Right atrium auricular region (tissue), 2 donors: ENCODE measurements at places on chromosomes 2 and 18.

DNA sequence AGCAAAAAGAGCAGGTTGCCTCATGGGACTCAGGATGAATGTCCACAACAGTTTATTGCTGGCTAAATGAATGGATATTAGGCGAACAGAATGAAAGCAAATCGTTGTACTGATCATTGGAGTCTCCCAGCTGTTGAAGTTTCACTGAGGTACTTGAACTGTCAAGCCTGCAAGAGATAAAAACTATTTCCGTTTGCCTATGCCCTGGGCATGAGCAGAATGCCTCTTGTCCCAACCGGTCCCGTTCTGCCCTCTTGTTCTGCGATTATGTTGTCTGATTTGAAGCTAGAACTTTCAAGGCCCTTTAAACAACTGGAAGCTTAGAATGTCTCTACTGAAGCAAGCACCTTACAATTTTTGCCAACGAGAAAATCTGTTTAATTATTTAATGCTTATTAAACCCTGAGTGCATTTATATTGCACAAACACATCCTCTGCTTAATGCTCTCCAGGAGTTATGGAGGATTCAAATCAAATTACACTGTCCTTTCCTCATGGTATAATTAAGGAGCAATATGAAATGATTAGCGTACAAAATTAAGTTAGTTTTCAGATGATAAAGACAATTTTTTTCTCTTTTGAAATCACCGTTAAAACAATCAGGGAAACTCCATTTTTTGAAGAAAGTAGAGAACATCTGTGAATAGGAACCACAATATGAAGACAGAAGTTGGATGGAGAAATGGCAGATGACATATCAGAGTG lies 17.7 kb downstream of the QPCT start:
- no peak for DNase-seq

DNA sequence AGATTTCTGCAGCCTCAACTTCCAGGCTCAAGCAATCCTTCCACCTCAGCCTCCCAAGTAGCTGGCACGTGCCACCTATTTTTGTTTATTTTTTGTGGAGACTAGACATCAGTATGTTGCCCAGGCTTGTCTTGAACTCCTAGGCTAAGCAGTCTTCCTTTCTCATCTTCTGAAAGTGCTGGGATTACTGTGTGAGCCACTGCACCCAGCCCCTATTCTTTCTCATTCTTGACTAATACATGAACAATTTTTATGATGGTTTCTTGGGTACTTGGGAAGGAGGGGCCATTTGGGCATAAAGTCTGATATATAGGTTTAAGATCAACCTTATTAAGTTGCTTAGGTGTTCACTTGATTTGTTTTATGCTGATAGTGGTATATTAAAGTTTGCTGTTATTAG lies 26.2 kb downstream of the EPC2 start:
- DNase-seq = no peak

DNA sequence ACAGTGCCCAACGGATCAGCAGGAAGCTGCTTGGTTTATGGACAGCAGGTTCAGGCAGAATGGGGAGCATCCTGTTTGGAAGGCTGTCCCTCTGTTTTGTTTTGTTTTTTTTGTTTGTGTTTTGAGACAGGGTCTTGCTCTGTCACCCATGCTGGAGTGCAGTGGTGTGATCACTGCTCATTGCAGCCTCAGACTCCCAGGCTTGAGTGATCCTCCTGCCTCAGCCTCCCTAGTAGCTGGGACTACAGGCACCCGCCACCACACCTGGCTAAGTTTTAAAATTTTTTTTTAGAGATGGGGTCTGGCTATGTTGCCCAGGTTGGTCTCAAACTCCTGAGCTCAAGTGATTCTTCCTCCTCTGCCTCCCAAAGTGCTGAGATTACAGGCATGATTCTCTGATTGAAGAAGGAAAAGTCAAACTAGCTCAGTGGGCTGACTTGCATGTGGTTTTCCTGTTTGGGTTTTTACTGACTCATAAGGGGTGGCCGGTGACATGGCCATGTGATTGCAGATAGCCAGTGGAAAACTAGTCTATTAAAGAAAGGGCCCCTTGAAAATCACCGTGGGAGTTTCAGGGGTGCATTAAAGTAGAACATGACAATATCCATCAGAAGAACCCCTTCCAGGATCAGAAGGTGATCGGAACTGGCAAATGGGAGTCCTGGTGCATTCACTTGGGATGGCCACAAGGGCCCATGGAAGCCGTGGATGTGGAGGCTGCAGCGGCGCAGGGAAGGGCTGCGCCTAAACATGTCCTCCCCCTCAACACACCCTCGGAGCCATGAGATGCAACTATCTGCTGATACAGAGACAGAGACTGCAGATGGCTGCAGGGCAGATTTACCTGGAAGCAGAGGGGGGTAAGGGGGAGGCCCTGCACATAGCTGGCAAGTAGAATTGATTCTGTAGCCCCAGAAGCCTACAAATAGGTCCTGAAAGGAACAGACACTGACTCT lies 26.5 kb downstream of the AQP12B start:
- DNase-seq = peak; percentile 28

DNA sequence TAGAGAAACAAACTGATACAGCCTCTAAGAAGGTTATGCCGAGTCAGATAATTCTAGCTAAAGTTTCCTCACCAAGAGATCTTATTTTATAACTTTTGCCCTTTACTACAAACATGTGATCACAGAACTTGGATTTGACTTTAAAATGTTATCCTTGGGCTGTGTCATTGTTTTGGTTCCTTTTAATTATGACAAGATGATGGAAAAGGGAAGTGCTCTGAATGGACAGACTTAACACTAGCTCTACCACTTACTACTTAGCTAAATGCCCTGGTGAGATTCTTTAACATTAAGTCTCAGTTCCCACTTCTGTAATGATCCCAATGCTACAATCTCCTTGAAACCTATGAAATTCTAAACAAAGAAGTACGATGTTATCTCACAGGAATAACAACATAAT lies 69.9 kb downstream of the RTTN start:
- no peak for DNase-seq

DNA sequence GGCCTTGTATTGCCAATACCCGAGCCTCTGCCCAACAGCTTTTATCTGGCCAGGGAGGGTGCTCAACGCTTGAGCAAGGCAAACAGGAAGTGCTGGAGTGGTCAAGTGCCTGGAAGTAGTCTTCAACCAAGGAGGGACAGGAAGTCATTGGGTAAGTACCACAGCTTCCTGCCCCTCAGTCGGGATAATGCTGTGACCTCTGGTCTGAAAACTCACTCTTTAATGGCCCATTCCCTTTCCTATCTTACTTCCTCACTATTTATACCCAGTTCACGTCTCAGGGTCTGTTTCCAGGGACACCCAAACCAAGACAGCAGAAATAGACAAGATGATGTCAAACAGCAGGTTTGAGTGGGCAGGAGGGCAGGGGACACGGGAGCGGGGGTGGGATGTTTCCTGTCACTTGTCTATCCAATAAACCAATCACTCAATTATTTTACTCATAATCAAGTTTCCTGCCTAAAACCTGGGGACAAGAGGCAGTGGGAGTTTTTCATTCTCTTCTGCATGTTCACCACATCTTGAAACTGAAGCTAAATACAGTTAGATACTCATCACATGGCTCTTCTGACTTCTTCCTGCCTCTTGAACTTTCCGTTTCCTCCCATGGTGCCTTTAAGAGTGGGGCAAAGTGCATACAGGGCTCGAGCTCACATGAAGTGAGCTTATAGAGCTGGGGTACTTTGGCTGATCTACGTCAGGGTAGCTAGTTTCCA lies 68.9 kb upstream of the CAB39 start:
- peak; percentile 69 for DNase-seq

- DNase-seq = no peak
These were observed 166.3 kb upstream of the FN1 start for GRCh38 chr2:215601990-215602721.
